ENCODE measurements at places on chromosomes 12 and 14.

- no peak for DNase-seq
Observed at GRCh38 chr12:96194576-96194889, 358 bp downstream of the ELK3 start.

DNA sequence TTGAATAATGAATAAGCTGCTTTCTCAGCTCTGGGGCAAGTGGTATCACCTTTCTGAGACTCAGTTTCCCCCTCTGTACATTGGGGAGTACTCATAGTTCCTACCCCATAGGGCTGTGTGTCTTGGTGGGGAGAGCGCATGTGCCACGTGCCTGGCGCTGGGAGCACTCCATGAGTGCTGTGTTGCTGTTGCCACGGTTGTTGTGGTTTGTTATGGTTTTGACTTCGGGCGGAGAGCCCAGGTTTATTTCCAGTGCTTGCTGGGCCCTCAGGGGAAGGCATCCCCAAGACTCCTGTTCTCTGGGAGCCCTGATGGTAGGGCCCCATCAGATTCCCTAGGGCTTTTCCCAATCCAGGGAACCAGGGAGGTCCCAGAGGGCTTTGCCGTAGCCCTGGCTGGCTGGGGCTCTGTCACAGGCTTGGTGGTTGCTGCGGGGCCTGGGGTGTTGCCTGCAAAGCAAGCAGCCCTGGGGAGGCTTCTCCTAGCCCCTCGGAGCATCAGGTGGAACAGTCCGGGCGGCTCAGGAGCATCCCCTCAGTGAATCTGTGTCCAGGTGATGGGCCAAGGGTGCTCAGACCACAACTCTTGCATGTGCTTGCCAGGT lies 18.6 kb downstream of the SH2B3 start:
- DNase-seq, result no peak

DNA sequence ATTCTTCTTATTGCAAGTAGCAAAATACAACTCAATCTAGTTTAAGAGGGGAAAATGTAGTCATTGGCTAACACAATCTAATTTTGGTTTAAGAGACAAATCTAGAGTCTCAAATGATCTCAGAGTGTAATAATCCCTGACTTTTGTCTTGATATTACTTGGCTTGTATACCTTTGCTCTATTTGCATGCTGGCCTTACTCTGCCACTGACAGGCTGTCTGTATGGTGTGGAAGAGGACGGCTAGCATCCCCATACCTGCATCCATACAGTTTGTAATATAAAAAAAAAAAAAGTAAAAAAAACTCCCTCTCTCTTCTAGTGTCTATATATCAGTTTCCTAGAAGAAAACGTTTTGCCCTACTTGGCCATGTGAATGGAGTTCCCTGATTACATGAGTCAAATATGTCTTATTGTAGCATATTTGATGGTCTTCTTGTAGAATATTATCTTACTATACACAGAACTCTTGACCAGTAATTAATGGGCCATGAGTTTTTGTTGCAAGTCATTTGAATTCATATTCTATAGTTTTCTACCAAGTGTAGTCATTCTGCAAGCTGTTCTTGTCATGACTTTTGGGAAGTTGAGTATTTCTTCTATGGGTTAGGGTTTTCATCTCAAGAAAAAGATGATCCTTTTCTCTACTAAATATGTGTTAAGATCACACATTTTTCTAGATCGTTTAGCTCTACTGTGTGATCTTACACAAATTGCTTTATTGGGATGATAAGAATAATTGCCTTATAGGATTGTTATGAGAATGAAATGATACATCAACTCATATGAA lies 8.2 kb downstream of the HIF1A start:
- no peak for DNase-seq

GRCh38 chr14:70808416-70809224 lies 693 bp downstream of the MAP3K9 start:
- peak; percentile 50 for DNase-seq

GRCh38 chr14:47044841-47045240 lies 393.3 kb upstream of the RPL10L start:
- DNase-seq, result no peak

DNA sequence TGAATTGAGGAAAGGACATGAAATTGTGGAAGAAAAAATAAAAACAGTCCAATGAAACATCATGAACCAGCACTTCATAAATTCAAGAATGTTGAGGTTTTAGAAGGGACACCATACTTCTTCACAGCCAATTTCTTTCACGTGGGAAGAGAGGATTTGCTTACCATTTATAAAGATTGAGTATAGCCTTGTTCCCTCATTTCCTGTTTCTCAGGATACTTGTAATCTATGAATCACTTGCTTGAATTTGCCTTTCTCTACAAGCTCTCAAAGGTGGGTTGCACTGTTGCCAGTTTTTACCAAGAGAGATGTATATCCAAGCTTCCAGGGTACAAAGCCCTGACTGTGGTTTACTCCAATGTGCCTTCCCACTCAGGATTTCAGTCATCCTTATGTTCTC lies 116.1 kb downstream of the DUSP6 start:
- no peak for DNase-seq

DNA sequence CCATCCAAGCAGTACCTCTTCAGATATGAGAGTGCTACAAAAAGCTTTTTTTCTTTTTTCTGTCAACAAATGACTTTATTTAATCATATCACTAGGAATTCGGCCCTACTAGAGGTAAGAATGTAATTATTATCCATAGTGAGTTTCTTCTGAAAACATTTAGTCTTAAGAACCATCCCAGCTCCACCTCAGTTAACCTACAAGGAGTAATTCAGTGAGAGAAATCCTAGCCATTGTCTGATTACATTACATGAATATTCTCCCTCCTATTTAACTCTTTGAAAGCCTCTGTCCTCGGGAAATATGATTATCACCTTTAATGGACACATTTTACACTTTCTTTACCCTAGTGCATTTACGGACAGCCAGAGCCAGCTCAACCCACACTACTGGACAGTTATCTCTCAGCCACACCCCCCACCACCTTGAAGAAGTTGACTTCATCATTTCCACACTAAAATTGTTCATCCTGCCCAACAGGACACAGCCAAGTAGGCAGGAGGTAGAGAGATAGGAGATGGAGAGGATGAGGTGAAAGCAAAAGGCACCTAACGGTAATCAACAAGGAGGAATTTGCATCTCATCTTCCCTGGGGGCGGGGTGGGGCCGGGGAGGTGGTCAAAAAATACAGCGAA lies 1.3 kb downstream of the PPFIA2 start:
- no peak for DNase-seq

GRCh38 chr12:97142737-97143410 lies 235.8 kb downstream of the NEDD1 start:
- DNase-seq, result no peak

GRCh38 chr12:32561931-32562341 lies 117.2 kb upstream of the DNM1L start:
- DNase-seq, result no peak

DNA sequence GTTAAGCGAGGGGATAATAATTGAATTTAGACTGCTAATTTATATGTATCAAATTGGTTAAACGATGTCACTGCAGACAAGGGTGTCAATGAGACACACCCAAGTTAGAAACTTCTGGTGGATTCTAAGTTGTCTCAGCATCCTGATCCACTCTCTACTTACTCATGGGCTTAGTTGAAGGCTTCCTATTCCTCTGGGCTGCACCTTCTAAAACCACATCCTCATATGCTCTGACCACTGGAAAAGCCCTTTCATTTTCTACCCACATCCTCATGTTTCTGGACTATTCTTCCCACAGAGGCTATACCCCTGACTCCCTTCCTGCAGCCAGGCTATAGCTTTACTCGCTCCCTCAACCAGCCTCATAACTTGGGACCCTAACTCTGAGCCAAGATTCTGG lies 493.8 kb downstream of the VRK1 start:
- no peak for DNase-seq

GRCh38 chr14:68157971-68158371 lies 338.4 kb downstream of the RAD51B start:
- no peak for DNase-seq

DNA sequence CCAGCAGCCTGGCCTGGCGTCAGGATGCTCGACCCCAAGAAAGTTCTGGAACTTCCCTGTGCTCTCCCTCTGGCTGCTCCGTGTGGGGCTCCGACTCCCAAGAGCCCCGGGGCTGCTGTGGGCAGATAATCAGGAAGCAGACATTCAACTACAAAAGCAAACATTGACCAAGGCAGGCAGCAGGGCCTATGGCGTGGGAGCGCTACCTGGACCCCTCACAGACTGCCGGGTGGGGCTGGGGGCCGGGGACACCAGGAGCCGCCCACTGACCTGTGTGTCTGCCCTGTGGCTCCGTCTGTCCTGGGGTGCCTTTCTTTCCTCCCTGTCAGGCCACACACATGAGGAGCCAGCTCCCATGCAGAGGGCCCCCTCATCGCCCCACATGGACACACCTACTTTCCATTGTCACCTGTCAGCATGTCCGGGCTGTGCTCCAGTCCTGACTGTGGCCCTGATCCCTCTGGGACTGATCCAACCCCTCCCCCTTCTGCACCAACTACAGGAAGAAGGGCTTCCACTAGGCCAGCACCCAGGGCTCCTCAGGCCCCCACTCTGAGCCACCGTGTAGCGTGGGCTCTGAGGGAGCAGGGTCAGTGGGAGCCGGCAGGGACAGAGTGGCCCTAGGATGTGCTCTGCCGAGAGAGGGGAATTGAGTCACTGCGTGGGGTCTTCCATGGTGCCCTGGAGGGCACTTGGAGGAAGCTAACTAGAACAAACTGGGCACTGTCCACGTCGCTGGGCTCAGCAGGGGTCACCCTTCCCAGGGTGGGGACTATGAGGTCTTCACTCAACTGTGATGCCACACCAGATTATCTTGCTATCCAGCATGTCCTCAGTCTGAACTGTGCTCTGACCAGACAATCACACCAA lies 215.4 kb upstream of the C14orf180 start:
- DNase-seq, result no peak

GRCh38 chr12:104741077-104741476 lies 217.0 kb downstream of the SLC41A2 start:
- DNase-seq, result no peak

- no peak for DNase-seq
Observed at GRCh38 chr12:52617403-52617785, 965 bp downstream of the KRT73 start.

Data from activated naive CD4-positive, alpha-beta T cell treated with Interleukin-2 at 50 U/mL for 16 hours (primary cell).